Sigmoid colon (tissue), 7 donors: ENCODE measurements at places on chromosomes 3 and 15. TPM values are rescaled to one million over a fixed set of nuclear protein-coding genes. Genes with fewer than 3 reads are reported as not detected.

DNA sequence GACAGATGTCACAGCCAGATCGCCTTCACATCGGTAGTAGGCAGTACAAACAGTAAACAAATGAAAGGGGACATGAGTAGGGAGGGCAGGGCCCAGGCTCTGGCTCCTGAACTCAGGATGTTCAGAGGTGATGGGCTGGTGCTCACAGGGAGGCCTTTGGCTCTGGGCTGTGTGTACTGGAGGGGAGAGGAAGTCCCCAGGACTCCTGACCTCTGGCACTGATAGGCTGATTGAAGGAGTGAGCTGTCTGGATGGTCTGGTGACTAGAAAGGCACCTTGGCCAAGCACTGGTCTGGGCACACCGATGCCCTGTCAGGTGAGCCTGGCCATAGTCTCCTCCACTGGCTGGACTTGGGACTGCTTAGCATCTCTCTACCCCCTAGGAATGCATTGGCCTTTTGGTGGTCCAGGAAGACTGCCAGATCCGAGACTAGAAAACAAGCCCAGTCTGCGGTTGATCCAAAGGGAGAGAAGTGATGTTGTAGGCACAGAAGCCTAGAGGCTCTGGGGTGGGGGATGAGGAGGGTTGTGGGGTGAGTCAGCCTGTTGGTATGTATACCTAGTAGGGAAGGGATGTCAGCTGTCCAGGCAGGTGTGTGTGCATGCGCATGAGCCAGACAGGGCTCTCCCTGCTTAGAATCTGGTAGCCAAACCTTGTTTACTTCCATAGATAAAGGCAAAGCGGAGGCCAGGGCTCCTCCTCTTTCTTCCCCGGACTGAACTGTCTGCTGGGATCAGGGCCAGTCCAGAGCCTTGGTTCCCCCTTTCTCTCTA is 1.9 kb downstream of the SPINT1 start:
- H3K36me3 ChIP-seq: no peaks in the 10 kb centered on the region
- no peak overlapping the region for H3K27ac ChIP-seq
- peaks cover 22% of the 10 kb centered on the region for H3K27me3 ChIP-seq

- DNase-seq: no peak
- no peaks in the 10 kb centered on the region for H3K27me3 ChIP-seq
- H3K4me3 ChIP-seq: no peak overlapping the region
- no peak overlapping the region for H3K27ac ChIP-seq
- H3K4me1 ChIP-seq: peaks cover 25% of the 10 kb centered on the region
These were observed 2.7 kb downstream of the PRKCD start for GRCh38 chr3:53163444-53164387.

DNA sequence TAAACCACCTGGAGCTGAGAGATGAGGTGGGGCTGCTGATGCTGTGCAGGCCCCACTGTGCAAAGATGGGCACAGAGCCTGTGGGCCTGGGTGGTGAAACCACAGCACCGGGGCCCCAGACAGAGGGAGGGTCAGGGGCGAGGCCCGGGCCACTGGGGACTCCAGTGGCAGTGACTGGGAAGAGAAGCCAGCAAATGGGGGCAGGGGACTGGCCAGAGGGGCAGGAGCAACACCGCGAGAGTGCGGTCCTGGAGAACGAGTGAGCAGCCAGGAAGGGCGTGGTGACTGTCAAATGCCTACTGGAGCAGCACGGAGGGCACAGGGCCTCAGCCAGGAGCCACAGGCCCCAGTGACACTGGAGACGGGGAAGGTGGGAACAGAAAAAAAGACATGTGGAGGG is 39.8 kb downstream of the HCN4 start:
- no peak overlapping the region for H3K4me3 ChIP-seq
- no peak overlapping the region for H3K27ac ChIP-seq
- no peaks in the 10 kb centered on the region for H3K36me3 ChIP-seq
- H3K4me1 ChIP-seq: no peaks in the 10 kb centered on the region

- no peaks in the 10 kb centered on the region for H3K27me3 ChIP-seq
- no peaks in the 10 kb centered on the region for H3K36me3 ChIP-seq
- H3K4me1 ChIP-seq: peaks cover 8% of the 10 kb centered on the region
- no peak overlapping the region for H3K4me3 ChIP-seq
These were observed 10.9 kb upstream of the OXTR start for GRCh38 chr3:8780279-8780678.

GRCh38 chr15:43133430-43134156 is at the start of gene TMEM62:
TSS of gene TMEM62 (plus strand) at chr15:43133586. CDS start at chr15:43133803, 217 bp downstream.
- peak within 1 kb of the TSS; percentile 88 for H3K27ac ChIP-seq
- DNase-seq: peak; percentile 91
- peaks cover 28% of the 10 kb centered on the region for H3K36me3 ChIP-seq

- no peaks in the 10 kb centered on the region for H3K27me3 ChIP-seq
- H3K4me1 ChIP-seq: no peaks in the 10 kb centered on the region
- no peak overlapping the region for H3K4me3 ChIP-seq
- no peaks in the 10 kb centered on the region for H3K36me3 ChIP-seq
- DNase-seq: no peak
- no peak overlapping the region for H3K27ac ChIP-seq
These were observed 234.8 kb downstream of the CADM2 start for GRCh38 chr3:85193565-85193964.

DNA sequence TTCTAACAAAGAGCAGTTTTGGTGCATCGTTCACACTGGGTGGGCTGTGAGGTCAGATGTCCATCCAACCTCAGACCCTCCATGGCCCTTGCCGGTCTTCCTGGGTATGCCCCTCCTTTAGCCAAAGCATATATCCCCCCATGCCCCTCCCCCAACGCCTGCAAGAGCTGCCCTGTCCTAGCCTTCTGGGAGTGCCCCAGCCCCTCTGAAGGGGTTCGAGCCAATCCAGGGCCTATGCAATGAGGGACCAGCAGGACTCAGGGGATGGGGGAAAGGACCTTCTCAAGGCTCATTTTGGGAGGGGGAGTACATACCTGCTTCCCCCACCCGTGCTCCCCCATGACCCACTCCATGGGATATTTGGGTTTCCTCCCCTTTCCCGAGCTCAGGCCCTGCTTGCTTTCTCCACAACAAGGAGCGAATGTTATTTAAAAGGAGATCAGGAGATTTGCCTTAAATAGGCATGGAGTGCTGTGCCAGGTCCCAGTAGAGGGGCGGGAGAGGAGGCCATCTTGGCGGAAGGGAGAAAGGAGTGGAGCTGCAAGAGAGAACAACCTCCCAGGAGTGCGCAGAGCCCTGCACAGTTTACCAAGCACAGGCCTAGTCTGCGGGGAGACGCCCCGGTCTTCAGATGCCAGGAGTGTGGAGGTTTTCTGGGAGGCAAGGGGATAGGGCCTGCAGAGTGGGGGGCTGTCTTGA is 18.2 kb downstream of the PIF1 start:
- H3K4me1 ChIP-seq: peaks cover 57% of the 10 kb centered on the region
- no peaks in the 10 kb centered on the region for H3K36me3 ChIP-seq
- DNase-seq: peak; percentile 86
- no peaks in the 10 kb centered on the region for H3K27me3 ChIP-seq
- H3K4me3 ChIP-seq: peak overlapping the region; percentile 37

DNA sequence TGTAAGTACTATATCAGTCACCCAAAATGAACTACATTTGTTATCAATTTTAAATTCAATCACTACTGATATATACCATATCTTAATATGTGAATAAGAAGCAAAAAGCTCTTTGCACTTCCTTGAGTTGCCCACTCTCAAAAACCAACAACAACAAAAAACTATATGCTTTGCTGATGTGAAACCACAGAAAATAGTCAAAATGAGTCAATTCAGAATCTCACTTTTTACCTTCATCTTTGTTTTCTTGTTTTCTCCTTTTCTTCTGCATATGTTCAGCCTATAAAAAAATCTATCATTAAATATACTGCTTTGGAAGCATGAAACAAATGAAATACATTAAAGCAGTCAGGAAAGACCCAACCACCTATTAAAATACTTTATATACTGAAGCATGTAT is 80.7 kb downstream of the UBR1 start:
- no peak for DNase-seq
- H3K4me1 ChIP-seq: no peaks in the 10 kb centered on the region

GRCh38 chr3:146895026-146895749 is 290.0 kb upstream of the PLSCR5 start:
- DNase-seq: no peak
- H3K27me3 ChIP-seq: no peaks in the 10 kb centered on the region
- no peak overlapping the region for H3K27ac ChIP-seq

- no peaks in the 10 kb centered on the region for H3K4me1 ChIP-seq
- no peak for DNase-seq
- H3K27me3 ChIP-seq: no peaks in the 10 kb centered on the region
- H3K27ac ChIP-seq: no peak overlapping the region
These were observed 493.4 kb upstream of the TGFBR2 start for GRCh38 chr3:30112902-30113484.

Gene BRPF1
- total RNA-seq: 18.6 TPM

Gene SLC28A1
- total RNA-seq: not detected

Gene ATR
- 26.1 TPM for total RNA-seq

Gene INKA1
- total RNA-seq: 5.0 TPM

Gene MBD4
- total RNA-seq: 15.8 TPM

Gene DISP2
- total RNA-seq: 0.41 TPM

Gene ECT2
- total RNA-seq: 21.9 TPM
